ENCODE measurements at places on chromosomes 5 and 9.

- no peak for DNase-seq
Measured at GRCh38 chr9:94974154-94974879, 247.8 kb downstream of the AOPEP start.

DNA sequence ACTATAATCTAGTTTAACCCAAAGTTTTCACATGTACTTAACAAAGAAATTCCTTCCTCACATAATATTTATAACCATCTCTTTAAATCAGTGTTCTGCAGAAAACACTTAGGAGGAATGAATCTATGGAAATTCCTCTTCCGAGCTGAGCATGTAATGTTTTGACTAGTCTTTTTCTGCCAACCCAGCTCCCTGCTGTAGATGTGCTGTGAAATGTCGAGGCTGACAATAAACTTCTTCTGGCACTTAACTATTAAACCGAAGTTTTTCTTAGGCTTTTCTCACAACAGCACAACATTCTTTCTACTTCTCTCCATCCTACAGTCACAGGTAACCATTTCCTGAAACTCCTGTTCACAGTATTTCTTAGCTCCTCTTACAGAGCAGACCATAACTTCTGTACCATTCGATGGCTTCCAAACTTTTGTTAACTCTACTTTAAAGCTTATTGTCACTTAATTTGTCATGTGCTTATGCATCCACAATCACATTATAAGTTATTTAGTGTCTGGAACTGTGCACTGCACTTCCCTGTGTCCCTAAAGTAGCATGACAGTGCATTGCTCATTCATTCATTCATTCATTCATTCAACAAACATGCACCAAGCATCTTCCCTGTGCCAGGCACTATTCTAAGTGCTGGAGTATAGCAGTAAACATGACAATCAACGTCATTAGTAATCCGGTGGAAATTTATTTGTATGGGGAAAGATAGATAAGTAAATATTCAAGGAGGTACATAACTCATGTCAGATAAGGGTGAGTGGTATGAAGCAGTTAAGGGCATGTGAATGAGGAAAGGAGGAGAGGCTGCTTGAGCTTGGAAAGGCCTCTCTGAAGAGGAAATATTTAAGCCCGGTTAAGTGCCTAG is 54.6 kb downstream of the TSSK1B start:
- no peak for DNase-seq

DNA sequence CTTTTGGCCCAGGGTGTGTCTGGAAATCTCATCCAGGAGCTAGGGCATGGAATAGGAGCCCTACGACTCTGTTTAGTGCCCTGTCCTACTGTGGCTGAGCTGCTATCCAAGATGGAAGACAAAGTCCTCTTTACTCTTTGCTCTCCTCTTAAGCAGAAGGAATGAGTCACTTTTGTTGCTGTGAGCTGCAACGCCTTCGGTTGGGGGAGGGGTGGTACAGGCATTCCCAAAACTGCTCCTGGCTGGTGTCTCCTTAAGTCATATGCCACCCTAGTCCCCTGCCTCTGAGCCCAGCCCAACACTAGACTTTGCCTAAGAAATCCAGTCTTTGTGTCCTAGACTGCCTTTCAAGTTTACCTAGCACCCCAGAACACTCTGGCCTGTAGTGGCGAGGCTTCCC is 99.9 kb downstream of the PRR16 start:
- DNase-seq: no peak

- DNase-seq: peak; percentile 60
Measured at GRCh38 chr9:138077126-138077525, 199.5 kb downstream of the CACNA1B start.

DNA sequence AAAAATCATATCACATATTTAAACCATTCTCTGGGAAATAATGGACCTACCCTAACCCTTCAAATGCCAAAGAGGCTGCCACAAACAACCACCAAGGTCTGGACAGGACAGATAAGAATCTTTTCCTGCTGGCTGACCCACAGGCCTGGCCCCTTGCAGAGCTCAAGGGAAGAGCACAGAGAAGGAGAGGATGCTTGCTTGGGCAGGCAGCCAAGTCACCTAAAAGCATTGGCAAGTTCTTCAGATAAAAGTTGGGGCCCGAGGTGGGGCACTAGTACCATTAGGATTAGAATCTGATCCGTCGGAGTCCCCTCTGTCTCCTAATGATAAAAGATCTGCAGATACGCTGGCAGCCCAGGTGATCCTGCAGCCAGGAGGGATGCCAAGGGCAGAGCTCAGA is 176.6 kb downstream of the GABBR2 start:
- no peak for DNase-seq

DNA sequence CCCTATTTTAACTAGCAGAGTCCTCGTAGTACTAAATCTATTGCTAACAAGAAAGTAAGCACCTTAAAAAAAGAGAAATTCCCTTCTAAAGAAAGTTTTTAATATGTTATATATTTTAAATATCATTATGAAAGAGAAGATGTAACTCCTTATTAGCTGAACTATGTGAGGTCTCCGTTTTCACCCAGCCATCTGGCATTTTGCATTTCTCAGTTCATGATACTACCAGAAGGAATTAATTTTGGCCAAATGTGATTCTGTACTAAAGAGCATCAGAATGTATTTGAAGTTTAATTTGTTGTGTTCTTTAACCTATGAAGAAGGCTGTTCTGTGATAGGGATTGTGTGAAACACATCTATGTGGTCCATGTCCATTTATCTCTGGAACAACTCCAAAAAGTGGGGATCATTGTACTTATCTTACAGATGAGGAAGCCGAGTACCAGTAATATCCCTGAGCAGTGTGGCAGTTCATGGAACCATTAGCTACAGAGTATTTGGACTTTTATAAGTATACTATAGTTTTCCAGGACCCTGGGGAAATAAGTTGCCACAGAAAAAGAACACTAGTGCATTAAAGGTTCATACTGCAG is 29.8 kb downstream of the TNFAIP8 start:
- no peak for DNase-seq

GRCh38 chr9:37408933-37409710 is 13.4 kb upstream of the GRHPR start:
- no peak for DNase-seq

- no peak for DNase-seq
Measured at GRCh38 chr5:122741681-122742080, 33.2 kb upstream of the SNX2 start.
